ENCODE measurements at places on chromosomes 2 and 18.

GRCh38 chr2:185990861-185991525 lies 252.4 kb downstream of the FSIP2 start:
- DNase-seq, result no peak

GRCh38 chr18:51154431-51155063 lies 42.9 kb downstream of the MEX3C start:
- DNase-seq, result no peak

GRCh38 chr2:71548646-71549425 lies 95.5 kb downstream of the DYSF start:
- DNase-seq, result peak; percentile 64

DNA sequence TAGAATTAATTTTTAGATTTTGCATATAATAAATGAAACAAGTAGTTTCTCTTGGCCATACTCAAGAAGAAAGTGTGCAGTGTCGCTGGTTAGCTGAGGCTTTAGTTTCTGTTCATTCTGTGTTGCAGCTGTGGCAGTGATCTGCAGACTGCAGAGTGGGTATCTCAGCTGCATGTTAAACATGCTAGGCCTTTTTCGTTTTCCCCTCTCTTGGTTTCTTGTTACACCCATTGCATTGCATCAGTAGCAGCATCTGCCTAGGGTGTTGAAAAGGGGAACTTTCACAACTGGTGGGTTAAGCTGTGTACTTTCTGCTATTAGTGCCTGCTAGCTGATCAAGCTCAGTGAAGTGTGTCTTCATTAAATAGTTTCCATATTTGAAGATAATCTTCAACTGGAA lies 51.3 kb downstream of the ACSL3 start:
- no peak for DNase-seq

- DNase-seq, result no peak
Observed at GRCh38 chr18:27762054-27762453, 414.9 kb downstream of the CDH2 start.

DNA sequence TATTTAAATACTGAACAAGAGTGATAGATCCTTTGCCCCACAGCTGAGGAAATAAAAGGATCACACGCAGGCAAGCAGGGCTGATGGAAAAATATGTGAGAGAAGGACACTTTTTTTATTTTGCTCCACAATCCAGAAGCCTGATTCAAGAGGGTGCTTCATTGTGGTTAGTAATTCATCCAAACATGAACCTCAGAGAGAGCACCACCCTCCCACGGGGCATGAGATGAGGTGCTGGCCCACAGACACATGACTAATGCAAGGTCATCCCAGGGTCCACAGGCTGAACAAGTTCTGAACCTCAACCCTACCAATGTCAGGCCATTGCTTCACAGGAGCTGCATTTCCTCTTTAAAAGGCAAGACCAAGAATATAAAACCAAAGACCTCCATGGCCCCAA lies 239.6 kb downstream of the MREG start:
- no peak for DNase-seq

DNA sequence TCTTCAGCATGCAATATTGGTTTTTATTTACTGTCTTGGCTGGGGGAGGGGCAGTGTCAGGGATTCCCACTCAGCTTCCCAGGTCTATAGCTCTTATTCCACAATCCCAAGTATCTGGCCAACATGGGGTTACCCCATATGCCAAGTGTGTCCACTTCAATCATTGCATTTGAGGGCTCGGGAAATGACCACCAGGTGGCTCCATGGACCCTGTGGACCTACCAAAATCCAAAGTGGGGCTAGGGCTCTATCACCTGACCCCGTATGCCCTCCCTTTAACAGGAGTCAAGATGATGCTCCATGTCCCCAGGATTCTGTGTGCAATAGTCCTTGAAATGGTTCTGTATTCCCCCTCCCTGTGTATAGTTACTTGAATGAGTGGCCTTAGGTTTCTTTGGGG lies 12.1 kb upstream of the TRAF3IP1 start:
- DNase-seq, result no peak

- no peak for DNase-seq
Observed at GRCh38 chr2:127201452-127201851, 18.6 kb downstream of the CYP27C1 start.

- no peak for DNase-seq
Observed at GRCh38 chr2:68465081-68465916, 1.8 kb downstream of the FBXO48 start.

- no peak for DNase-seq
Observed at GRCh38 chr18:32446780-32447179, 23.9 kb downstream of the GAREM1 start.

DNA sequence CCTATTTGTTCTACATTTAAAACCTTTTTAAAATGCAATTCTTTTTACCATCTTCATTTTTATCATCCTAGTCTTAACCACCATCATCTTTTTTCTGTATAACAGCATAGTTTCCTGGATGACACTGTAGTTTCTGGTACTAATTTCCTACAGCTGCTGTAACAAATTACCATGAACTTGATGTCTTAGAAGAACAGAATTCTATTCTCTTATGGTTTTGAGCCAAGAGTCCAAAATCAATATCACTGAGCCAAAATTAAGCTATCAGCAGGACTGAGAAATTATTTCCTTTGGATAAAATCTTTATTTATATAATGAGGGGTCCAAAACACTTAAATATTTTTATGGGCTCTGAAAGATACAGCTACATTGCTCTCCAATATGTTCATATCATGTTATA lies 539.3 kb downstream of the METTL4 start:
- DNase-seq, result no peak

DNA sequence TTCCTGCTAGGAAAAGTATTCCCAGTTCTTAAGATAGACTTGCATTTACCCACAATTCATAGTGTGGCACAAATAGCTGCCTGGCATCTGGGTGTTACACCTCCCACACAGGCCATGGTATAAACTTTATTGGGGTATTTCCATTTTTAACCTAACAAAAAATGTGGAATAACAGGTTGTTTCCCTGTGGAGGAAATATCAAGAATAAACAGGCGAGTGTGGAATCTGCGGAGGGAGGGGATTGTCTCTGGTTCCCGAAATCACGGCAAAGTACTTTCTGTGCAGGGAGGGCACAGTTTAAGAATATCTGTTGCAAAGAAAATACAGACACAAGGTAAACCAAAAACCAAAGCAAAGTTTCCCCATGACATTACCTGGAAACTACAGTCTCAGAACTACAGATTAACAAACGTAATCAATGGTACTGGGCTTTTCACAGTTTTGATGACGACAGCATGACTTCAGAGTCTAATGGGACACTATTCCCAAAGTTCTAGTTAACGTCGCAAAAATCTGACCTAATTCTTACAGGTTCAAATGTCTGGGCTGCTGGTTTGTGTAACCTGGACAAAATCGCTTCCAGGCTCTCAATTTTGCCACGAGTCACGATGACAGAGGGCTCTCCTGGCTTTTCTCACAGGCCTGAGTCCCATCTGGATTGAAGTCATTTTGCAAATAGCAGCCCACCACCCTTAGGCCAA lies 1.4 kb downstream of the STARD7 start:
- no peak for DNase-seq

GRCh38 chr2:218993345-218994315 lies at the start of gene CRYBA2:
CRYBA2 (minus strand) TSS chr2:218993422; CDS start chr2:218993176, 246 bp downstream.
- DNase-seq, result no peak

DNA sequence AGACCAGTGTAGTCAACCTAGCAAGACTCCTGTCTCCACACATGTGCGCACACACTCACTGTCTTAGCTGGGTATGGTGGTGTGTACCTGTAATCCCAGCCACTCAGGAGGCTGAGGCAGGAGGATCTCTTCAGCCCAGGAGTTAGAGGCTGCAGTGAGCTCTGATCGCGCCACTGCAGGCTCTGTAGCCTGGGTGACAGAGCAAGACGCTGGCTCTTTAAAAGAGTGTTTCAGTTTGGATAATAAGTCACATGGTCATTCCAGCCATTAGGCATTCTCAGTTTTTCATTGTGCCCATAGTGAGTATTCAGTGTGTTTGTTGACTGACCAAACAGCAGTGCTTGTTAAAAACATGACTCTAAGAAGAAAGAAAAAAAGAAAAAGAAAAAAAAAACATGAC lies 31.0 kb downstream of the RAB10 start:
- DNase-seq, result no peak

DNA sequence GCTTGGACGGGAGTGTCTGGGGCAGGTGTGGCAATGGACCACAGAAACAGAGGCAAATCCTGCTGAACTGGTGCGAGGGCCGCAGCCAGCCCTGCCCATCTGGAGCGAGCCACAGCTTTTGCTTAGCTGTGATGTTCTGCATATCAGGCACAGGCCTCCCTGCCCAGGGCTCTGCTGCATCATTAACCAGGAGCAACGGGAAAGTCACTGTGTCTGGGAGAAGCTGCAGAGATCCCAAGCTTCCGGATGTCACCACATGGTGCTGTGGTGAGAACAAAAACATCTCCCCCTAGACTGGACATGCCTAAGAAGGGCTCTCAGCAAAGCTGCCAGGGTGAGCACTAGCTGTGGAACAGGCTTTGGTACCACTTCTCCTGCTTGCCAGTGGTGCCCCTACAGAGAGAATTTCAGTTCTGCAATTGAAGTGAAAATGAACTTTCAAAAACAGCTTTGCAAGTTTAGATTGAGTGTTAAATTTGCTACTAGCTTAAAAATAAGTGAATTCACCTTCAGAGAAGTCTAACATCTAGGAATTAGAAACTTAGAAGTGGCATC lies 172.9 kb upstream of the MYT1L start:
- no peak for DNase-seq

- DNase-seq, result no peak
Observed at GRCh38 chr2:240935103-240935876, 29.2 kb downstream of the CROCC2 start.

- no peak for DNase-seq
Observed at GRCh38 chr2:225354281-225354774, 45.2 kb upstream of the NYAP2 start.

DNA sequence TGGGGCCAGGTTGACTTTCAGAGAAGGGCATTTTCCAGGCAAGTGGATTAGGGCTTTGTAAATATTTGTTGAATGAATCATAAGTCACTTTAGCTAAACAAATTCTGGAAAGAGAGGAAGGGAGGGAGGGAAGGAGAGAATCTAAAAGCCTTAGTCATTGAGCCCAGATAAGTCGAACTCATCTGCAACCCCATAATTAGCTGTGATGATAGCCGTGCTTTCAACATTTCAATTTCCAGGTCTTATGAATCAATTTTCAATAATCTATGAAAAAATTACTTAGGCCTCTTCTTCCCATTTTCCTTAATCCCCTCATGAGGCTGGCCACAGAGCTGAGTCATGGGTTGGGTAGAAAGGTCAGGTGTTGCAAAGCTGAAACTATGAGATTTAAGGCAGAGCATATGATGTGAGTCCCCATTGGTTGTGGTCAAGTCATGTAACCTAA lies 111.9 kb upstream of the MAPRE2 start:
- DNase-seq, result no peak

GRCh38 chr2:145909175-145909755 lies 1389.3 kb upstream of the ZEB2 start:
- no peak for DNase-seq

GRCh38 chr2:152542995-152543481 lies 174.2 kb downstream of the PRPF40A start:
- DNase-seq, result no peak

DNA sequence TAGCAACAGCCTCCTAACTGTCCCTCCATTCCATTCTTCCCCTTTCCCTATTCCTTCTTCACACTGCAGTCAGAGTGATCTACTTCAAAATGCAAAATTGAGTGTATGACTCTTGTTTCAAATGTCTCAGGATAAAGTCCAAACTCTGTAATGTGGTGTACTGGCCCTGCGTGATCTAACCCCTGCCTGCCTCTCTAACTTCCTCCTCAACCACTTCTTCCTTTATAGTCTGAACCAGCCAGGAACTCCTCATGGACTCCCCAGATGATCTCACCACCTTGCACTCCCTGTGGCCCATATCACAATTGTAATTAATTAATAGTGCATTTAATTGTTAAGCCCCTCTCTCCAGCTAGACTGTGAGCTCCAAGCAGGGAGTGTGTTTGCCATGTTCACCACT lies 3.1 kb upstream of the B3GNT2 start:
- no peak for DNase-seq

DNA sequence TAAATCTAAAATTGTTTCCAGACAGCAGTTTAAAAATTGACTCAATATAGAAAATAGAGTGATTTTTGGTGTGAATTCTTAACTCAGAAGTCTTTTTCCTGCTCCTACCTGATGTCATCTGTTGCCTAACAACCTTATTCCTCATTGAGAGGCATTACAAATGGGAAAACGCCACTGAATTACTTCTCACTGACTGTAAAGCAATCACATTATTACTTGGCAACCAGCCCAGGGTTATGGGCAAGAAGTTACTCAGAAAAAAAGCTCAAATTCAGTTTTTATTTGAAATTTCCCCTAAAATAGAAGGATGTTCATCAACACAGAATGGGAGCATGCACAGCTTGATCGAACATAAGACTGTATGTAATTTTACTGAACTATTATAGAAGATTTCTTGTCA lies 201.8 kb upstream of the GULP1 start:
- no peak for DNase-seq

DNA sequence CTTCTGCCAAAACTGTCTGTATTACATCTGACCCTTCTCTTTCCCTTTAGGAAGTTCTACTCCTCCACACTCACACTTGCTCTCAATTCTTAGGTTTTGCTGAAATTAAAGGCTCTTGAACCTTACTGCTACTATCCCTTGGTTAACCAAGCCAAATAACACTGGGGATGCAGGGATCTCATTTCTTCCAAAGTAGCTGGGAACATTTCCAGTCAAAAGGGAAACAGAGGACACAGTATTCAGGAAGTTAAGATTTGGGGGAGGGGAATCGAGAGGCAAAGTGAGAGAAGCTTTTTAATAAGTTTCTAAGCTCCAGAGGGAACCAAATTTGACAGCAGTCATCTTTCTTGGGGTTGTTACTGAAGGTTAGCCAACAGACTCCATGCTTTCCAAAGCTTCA lies 6.2 kb downstream of the SEPTIN2 start:
- DNase-seq, result no peak

DNA sequence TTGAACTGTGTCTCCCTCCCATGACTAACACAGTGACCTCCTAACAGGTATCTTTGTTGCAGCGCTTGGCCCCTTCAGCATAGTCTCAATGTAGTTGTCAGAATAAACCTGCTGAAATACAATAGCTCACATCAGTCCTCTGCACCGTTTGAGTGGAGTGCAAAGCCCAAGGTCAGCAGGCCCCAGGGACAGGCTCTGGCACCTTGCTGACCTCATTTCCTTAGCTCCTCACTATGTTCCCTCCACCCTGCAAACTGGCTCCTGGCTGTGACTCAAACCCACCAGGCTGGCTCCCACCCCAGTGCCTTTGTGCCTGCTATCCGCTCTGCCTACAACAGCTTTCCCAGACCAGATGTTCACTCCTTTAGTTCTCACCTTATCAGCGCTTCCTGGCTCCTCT lies 146.7 kb downstream of the LRATD1 start:
- no peak for DNase-seq

GRCh38 chr2:9037166-9037565 lies 33.7 kb upstream of the MBOAT2 start:
- DNase-seq, result no peak

GRCh38 chr18:22564036-22564435 lies 146.3 kb upstream of the CTAGE1 start:
- DNase-seq, result no peak
